NCI-H2107 (cell line): ENCODE measurements at places on chromosomes 4 and X.

DNA sequence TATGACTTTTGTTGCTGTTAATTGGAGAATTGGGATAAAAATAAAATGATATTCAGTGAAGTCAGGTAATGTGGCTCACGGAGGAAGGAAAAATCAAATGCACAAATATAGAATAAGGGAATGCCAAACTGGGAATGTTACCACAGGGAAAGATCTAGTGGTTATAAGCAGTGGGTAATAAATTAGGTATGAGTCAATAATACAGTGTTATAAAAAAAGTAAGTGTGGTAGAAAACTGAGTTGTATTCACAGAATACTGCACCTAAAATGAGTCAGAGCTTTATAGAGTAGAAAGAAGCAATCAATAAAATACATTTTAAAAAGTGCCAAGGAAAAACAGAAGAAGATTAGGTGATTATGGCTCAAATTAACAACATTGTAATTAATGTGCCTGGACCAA, 34.5 kb downstream of the INTS12 start:
- no peak for DNase-seq

GRCh38 chrX:149948016-149948415, 9.7 kb upstream of the EOLA2 start:
- DNase-seq: no peak

- DNase-seq: no peak
These were observed 18.8 kb upstream of the OTUD4 start for GRCh38 chr4:145199051-145199716.

- DNase-seq: no peak
These were observed 43.0 kb downstream of the ENPEP start for GRCh38 chr4:110518889-110519490.

GRCh38 chrX:119706616-119707015, 13.6 kb upstream of the SEPTIN6 start:
- DNase-seq: no peak

DNA sequence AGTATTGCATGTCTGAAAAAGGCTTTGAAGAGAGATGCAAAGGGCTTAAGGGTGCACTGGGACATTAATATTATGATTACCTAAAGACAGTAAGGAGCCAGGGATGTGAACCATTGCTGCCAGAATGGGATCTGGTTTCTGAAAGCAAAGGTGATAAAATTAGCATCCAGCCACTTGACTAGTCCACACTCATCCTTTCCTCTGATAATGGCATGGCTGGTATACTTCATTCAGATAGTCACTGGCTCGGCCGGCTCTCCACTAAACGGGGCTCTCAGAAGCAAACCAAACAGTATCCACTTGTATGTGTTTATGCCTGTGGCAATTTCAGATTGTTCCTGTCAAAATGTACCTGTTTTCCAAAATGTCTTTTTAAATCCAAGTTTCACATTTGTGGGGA, 46.4 kb downstream of the MAMLD1 start:
- no peak for DNase-seq

GRCh38 chrX:141701072-141701471, 2.5 kb upstream of the SPANXD start:
- no peak for DNase-seq

- no peak for DNase-seq
These were observed 66.5 kb downstream of the SHROOM4 start for GRCh38 chrX:50747471-50747900.
